ENCODE measurements at places on chromosomes 2 and 18. TPM values are rescaled to one million over a fixed set of nuclear protein-coding genes. Genes with fewer than 3 reads are reported as not detected.

GRCh38 chr18:12531749-12532148 lies 124.0 kb downstream of the PRELID3A start:
- peak; percentile 34 for DNase-seq

- peak; percentile 43 for DNase-seq
Measured at GRCh38 chr18:2898186-2898640, 51.4 kb downstream of the EMILIN2 start.

DNA sequence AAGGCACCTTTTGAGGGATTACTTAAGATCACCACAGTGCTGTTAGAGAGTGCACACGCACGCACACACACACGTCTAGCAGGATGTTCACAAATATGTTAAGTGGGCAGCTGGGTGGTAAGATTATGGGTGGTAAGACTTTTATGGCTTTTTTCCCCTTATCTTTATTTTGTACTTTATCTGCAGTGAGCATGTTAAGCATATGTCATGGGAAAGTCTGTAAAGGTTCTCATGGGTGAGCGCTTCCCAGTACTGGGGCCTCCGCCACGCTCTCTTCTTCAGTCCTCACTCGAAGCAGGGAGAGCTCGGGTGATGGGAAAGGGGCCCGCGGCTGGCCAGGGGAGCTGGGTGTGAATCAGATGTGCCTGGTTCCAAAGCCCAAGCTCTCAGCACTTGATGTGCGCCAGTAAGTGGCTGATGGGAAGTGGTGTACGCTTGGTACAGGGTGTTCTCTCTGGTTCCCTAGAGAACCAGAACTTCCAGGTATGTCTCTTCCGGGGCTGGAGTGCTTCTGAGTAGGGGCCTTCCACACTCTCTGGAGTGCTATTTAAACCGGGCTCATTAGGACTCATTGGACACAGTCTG lies 83.9 kb upstream of the YWHAQ start:
- no peak for DNase-seq

AMER3 gene
- not detected for total RNA-seq

GAL3ST2 gene
- total RNA-seq, result not detected

ALPP gene
- not detected for total RNA-seq

B4GALT6 gene
- total RNA-seq, result 3.9 TPM

Data from IMR-90 (cell line).